ENCODE measurements at places on chromosomes 13 and 19. TPM values are rescaled to one million over a fixed set of nuclear protein-coding genes. Genes with fewer than 3 reads are reported as not detected.

Gene IL11
- not detected for total RNA-seq

Gene CAPN12
- 1.5 TPM for total RNA-seq

Gene FNDC3A
- 24.3 TPM for total RNA-seq

Gene GPC5
- total RNA-seq: 3.5 TPM

Gene ALOX5AP
- 9.6 TPM for total RNA-seq

Gene ZNF284
- total RNA-seq: 2.0 TPM

Gene UBAC2
- total RNA-seq: 58.5 TPM

Gene CGB1
- not detected for total RNA-seq

Gene LGI4
- 11.0 TPM for total RNA-seq

Gene INAFM1
- 9.9 TPM for total RNA-seq

Gene SCAF1
- total RNA-seq: 43.1 TPM

Gene PRODH2
- not detected for total RNA-seq

Gene ANKRD24
- 0.18 TPM for total RNA-seq

Gene SELENOW
- 1,030 TPM for total RNA-seq

Gene TSHZ3
- 5.0 TPM for total RNA-seq

Gene CYP2S1
- total RNA-seq: not detected

Gene IGFL3
- not detected for total RNA-seq

Gene EDNRB
- 9.3 TPM for total RNA-seq
